Thoracic aorta (tissue), 2 donors: ENCODE measurements at places on chromosomes 6 and 20. TPM values are rescaled to one million over a fixed set of nuclear protein-coding genes. Genes with fewer than 3 reads are reported as not detected.

The MYH7B gene
- 0.14 TPM for total RNA-seq

The BEND6 gene
- 0.21 TPM for total RNA-seq

The TRIM38 gene
- 25.1 TPM for total RNA-seq

The AVP gene
- total RNA-seq: not detected

The PPP2R5D gene
- 20.1 TPM for total RNA-seq

The ZC2HC1B gene
- total RNA-seq: not detected
